ENCODE measurements at places on chromosomes 7 and 10.

- no peak for DNase-seq
These were observed 78.8 kb downstream of the FAM13C start for GRCh38 chr10:59283456-59284091.

- DNase-seq: no peak
These were observed 544.1 kb downstream of the SORCS3 start for GRCh38 chr10:105185161-105185560.

DNA sequence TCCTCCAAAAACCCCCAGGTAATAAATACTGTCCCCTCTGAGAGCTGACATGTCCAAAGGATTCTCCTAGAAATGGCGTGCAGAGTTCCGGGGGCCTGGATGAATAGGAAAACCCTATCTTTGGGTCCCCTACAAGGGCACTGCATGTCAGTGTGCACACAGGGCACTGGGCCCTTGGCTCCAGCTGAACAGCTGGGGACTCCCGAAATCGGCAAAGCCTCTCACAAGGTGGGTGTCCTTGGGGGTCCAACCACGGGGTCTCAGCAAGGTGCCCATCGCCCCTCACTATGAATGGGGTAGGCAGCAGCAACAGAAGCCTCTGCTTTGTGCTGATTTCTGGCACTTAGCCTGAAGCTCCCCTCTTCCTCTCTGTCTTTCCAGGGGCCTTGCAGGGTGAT lies 46.1 kb downstream of the SLIT1 start:
- DNase-seq: no peak

GRCh38 chr7:22013711-22014110 lies 68.0 kb upstream of the CDCA7L start:
- no peak for DNase-seq

DNA sequence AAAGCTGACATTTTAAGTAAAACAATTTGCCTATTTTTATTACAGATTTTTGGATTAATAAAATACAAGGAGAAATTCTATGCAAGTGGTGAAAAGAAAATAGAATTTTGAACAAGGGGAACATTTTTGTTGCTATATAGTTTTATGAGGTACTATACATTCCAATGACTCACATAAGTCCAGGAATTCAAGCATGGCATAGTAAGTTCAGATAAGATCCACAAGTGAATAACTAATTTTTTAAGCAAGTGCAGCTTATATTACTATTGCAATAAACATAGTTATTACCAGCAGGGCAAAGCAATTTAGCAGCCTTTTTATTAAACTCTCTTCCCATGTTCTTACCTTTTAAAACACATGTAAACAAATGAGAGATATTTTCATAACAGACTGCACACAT lies 1123.5 kb upstream of the LRRN3 start:
- DNase-seq: no peak

GRCh38 chr7:78765943-78766729 lies 687.3 kb downstream of the MAGI2 start:
- DNase-seq: no peak

DNA sequence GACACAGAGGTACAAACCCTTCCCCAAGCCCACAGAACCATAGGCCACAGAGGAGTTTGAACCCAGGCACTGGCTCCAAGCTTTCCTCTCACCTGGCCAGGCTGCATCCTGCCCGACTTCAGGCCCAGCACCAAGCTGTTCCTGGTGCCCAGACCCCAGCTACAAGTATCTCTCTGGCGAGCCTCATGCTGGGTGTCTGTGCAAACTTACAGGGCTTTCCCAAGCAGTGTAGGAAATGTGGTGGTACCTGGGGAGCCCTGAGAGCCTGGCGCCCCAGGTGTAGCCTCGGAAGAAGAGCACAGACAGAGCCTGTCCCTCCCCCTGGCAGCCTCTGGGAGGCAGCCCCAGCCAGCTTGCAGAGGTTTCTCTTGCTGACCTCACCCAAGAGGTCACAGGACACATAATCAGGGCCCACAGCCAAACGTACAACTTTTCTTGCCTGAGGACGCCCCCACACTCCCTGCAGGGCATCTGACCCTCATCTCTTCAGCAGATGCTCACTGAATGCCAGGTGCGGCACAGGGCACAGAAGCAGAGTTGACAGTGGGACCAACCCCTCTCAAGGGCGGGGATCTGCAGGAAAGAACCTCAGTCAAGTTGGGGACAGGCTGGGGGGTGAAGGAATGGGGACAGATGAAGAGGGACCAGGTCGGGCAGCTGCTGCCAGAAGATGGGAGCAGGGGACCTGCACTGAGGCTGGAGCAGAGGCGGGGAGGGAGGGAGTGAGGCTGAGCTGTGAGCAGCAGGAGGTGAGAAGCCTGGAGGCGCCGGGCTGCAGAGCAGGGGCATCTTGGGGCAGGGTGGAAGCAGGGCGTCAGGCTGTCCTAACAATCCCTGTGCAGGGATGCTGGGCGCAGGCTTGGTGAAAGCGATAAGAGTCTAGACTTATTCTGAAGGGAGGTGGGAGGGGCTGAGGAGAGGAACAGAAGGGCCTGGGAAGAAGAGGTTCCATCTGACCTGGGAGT lies 16.3 kb upstream of the MYL7 start:
- DNase-seq: no peak

- DNase-seq: no peak
These were observed 78.3 kb downstream of the ATAD1 start for GRCh38 chr10:87739703-87740102.
